ENCODE measurements at places on chromosomes 7 and 10. TPM values are rescaled to one million over a fixed set of nuclear protein-coding genes. Genes with fewer than 3 reads are reported as not detected.

The UCMA gene
- total RNA-seq = not detected

The PON1 gene
- total RNA-seq = not detected

The ASIC3 gene
- under 0.01 TPM for total RNA-seq

The GRM3 gene
- not detected for total RNA-seq

The CFAP43 gene
- total RNA-seq = 0.26 TPM

The ANXA8 gene
- total RNA-seq = 79.4 TPM

The SPDYE11 gene
- total RNA-seq = not detected

The LRRC18 gene
- total RNA-seq = not detected

The PBLD gene
- total RNA-seq = 0.53 TPM

The RHEB gene
- total RNA-seq = 68.7 TPM

The TFPI2 gene
- 2.8 TPM for total RNA-seq

The SPDYE5 gene
- not detected for total RNA-seq

The MAGI2 gene
- total RNA-seq = 2.7 TPM

The HIBADH gene
- 39.0 TPM for total RNA-seq

The BTBD16 gene
- 0.26 TPM for total RNA-seq

The GPR146 gene
- total RNA-seq = 1.0 TPM

The FGFR2 gene
- 18.8 TPM for total RNA-seq

The PYROXD2 gene
- 1.1 TPM for total RNA-seq

The NPY4R gene
- total RNA-seq = not detected

The CAMK2B gene
- total RNA-seq = not detected

The GDF2 gene
- not detected for total RNA-seq

The SPAG6 gene
- total RNA-seq = not detected

The ORC5 gene
- total RNA-seq = 25.0 TPM

The CUEDC2 gene
- 31.5 TPM for total RNA-seq

The ZP3 gene
- total RNA-seq = 12.8 TPM

The SHOC2 gene
- 30.3 TPM for total RNA-seq

The ELN gene
- under 0.01 TPM for total RNA-seq

The WAPL gene
- total RNA-seq = 41.9 TPM

The GDF10 gene
- total RNA-seq = not detected

The COL1A2 gene
- 46.9 TPM for total RNA-seq

The PALD1 gene
- 0.13 TPM for total RNA-seq

The CREB3L2 gene
- 22.1 TPM for total RNA-seq

The RNF133 gene
- total RNA-seq = 0.26 TPM

The CFAP46 gene
- total RNA-seq = 0.38 TPM

The HOXA4 gene
- not detected for total RNA-seq

The CCM2 gene
- 45.0 TPM for total RNA-seq

The TRIM74 gene
- total RNA-seq = 0.13 TPM
